Psoas muscle (tissue), 8 donors: ENCODE measurements at places on chromosomes 11 and 22.

GRCh38 chr11:132944569-132944944, 587.7 kb downstream of the OPCML start:
- no peak for DNase-seq
- no peaks in the 10 kb centered on the region for H3K4me1 ChIP-seq
- H3K27ac ChIP-seq: no peak overlapping the region
- peaks cover 33% of the 10 kb centered on the region for H3K27me3 ChIP-seq
- H3K4me3 ChIP-seq: no peak overlapping the region

DNA sequence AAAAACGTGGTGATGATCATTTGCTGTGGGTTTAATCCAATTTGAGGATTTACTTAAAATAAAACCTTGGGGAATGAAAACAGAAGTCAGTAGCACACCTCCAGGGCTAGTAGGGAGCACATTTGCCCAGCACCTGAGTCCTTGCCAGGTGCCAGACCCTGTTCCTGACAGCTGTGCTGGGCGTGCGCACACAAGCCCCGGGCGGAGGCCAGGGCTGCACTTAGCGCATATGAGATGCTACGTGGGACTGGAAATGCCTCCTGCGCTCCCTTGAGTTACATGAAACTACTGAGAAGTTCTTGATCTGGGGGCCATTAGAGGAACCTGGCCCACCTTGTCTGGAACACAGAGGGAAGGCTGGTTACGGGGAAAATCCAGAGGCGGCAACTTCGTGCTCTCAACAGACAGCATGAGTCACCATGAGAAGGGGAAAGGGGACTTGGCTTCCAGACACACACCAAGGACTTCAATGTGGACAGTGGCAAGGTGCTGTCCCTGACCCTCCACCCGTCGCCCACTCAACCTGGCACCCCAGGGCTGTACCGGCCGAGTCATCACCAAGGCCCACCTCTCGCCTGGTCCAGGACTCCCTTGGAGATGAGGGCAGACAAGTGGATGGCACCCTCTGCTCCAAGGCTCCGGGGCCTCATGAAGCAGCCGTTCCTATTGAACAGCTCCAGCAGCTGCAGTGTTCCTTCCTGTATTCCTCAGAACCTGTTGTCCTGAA, 1468.6 kb downstream of the BRD1 start:
- no peaks in the 10 kb centered on the region for H3K36me3 ChIP-seq
- no peak overlapping the region for H3K4me3 ChIP-seq
- no peak for DNase-seq
- no peaks in the 10 kb centered on the region for H3K4me1 ChIP-seq
- H3K27ac ChIP-seq: no peak overlapping the region

DNA sequence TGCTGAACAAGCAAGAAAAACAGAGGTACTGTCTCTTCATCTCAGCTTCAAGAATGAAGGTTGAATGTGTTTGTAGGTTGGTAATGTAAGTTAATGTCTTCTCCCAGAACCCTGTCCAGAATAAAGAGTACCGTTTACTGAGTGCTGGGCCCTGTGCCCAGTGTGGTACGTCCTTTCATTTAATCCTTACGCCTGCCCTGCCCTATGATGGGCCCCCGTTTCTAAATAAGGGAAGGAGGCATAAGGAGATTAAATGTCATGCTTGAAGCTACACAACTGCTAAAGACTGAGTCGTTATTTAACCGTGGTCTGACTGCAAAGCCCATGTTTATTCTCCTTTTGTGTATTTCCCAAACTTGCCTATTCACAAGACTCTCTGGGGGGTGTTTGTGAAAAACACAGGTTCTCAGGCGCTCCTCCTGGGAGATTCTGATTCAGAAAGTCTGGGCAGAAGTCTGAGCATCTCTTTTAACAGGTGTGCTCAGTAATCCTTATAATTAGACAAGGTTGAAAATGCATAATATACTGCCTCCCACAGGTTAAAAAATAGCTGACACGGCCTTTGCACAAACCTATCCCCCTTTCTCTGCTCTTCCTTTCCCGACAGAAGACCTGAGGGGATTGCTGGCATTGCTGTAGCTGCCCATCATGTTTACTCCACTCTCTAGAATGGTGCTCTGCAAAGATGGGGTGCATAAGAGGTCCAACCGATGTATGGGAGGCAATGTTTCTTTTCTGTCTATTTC, 56.3 kb upstream of the ZBTB44 start:
- no peak overlapping the region for H3K4me3 ChIP-seq
- no peaks in the 10 kb centered on the region for H3K27me3 ChIP-seq
- no peak for DNase-seq
- no peak overlapping the region for H3K27ac ChIP-seq

DNA sequence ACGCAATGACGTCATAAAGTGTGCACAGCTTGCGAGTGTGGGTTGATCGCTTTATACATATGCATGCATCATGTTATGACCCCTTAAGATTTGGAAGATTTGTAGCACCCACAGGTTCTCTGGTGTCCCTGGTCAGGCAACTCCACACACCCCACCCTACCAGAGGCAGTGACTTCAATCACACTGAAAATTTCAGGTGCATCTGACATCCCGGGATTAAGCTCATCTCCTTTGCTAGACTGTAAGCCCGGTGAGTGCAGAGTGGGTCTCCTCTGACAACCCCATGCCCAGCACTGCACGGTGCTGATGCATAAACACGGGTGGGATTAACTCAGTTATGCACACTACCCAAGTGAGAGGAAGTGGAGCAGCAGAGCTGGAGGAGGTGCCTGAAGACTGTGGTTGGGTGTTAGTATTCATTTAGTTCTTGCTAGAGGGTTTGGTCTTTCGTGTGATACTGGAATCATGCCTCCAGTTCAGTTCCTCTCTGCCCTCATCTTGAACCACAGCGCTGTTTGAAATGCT, 6.5 kb downstream of the ARSA start:
- H3K27ac ChIP-seq: peak overlapping the region; percentile 48
- H3K4me3 ChIP-seq: peak overlapping the region; percentile 19
- H3K4me1 ChIP-seq: peaks cover 27% of the 10 kb centered on the region
- no peak for DNase-seq

- no peak overlapping the region for H3K4me3 ChIP-seq
- no peaks in the 10 kb centered on the region for H3K27me3 ChIP-seq
- no peaks in the 10 kb centered on the region for H3K36me3 ChIP-seq
- DNase-seq: no peak
- no peak overlapping the region for H3K27ac ChIP-seq
Observed at GRCh38 chr11:69584160-69584559, 56.8 kb upstream of the CCND1 start.

DNA sequence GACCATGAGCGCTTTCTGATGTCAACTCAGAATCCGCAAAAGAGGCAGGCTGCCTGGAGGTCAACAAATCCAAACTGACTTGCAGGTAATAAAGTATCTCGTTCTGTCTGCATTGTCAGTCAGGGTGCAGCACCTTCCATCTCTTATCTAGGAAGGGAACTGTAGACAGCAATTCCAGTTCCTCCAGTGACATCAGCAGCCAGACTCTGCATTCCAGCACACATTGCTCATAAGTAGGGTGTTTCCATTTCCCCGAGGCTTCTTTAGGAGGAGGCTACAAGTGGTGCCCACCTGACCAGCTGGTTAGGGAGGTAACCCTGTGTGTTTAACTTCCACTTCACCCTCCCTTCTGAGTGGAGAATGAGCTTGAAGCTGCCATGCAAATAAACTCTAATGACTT, 53.3 kb downstream of the NTM start:
- no peaks in the 10 kb centered on the region for H3K4me1 ChIP-seq
- H3K4me3 ChIP-seq: no peak overlapping the region
- H3K27ac ChIP-seq: no peak overlapping the region
- no peak for DNase-seq
- H3K27me3 ChIP-seq: no peaks in the 10 kb centered on the region
